ENCODE measurements at places on chromosomes 1 and 21.
A peak's percentile ranks its signal among the peaks of the same experiment; 100 is the strongest.

DNA sequence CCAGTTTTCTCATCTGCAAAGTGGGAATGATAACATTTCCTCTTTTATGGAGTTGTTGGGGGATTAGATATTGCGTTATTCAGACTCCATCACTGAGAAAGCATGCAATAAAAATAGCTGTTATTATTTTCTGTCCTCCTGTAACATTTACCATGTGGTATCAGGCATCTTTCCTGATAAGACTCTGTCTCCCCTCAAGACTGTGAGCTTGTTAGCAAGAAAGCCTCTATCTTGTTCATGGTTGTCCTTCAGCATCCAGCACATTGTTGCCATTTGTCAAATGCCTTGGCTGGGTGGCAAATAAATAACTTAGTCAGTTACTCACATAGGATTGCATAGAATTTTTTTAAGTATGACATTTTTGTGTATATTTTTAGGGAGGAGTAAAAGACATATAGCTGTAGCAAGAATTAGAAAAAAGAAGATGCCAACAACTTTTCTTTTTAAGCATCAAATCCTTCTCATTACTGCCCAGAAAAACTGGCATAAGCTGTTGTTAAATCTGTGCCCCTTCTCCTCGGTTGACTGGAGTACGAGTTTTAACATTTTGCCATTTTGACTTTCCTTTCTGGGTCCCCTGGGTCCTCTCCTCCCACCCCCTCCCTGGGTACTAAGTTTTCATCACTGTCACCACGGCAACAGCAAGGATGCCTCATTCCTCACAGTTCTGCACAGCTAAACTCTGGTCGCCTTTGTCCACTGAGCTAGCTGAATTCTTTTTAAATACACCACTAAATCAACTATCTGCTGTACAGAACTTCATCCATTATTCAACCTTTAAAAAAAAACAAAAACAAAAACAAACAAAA is 1.0 kb upstream of the JAM2 start:
- DNase-seq = no peak

GRCh38 chr1:182484531-182485257 is 34.7 kb downstream of the RGSL1 start:
- DNase-seq = no peak

DNA sequence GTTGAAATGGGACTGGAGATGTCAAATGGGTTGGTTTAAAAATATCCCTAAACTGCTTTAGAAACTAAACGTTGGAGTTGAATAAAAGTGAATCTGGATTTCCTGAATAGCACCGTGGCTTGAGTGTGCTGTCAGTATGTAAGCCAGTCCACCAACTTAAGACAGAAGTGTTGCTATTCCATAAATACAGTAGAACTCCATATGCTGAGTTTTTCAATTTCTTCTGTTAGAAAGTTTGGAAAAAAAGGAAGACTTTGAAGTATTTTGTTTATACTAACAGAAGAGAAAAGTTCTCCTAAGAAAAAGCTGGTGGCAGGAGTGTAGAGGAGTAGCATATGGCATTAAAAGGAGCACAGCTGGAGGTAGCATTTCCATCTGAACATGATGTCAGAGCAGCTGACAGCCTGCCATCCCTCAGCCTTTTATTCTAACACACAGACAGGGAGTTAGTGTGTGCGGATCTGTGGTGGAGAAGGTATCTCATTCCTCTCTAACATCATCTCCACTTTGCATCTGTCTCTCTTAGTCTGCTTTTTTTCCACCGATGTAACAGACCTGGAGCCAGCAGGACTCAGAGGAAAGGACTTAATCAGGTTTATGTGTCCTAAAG is at the start of gene ZBTB18:
TSS of gene ZBTB18 (plus strand) at position 449 of the 610 bp plus-strand sequence. CDS start at position 598, 149 bp downstream.
- no peak for DNase-seq

- no peak for DNase-seq
Measured at GRCh38 chr1:28139025-28139712, 37.3 kb downstream of the PTAFR start.

DNA sequence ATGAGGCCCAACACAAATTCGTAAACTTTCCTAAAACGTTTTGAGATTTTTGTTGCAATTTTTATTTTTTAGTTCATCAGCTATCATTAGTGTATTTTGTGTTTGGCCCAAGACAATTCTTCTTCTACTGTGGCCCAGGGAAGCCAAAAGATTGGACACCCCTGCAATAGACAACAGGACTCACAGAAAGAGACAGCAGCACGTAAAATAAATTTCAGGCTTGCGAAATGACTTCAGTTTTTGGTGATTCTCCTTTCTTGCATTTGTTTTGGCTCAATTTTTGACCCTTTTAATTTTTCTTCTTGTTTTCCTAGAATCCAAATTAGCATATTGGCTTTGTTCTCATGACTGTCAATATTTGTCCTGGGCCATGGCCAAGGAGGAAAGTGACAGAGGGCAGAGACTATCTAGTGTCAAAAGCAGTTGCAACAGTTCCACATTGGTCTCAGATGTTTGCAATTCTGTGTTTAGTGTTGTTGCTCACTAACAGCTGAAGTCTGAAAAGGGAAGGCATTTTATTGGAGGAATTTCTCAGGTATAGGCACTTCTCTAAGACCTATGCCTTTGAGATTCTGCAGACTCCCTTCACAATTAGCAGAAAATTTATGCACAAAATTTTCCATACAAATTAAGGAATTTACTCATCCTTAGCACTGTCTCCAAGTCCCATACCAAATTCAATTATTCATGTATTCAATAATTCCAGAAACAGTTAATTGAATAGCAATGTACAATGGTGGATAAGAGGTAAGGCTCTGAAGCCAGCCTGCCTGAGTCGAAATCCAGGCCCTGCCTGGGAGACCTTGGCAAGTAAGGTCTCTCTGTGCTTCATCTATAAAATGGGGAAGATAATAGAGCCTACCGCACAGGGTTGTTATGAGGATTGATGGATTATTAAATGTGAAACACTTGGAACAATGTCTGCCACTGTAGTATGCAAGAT is 160.9 kb upstream of the IVNS1ABP start:
- no peak for DNase-seq

GRCh38 chr1:66355756-66356155 is 178.2 kb upstream of the SGIP1 start:
- no peak for DNase-seq

- DNase-seq = peak; percentile 94
Measured at GRCh38 chr1:42657981-42658876, at the start of gene PPIH. TSS of gene PPIH (plus strand) at chr1:42658423. CDS start at chr1:42658447, 24 bp downstream.

DNA sequence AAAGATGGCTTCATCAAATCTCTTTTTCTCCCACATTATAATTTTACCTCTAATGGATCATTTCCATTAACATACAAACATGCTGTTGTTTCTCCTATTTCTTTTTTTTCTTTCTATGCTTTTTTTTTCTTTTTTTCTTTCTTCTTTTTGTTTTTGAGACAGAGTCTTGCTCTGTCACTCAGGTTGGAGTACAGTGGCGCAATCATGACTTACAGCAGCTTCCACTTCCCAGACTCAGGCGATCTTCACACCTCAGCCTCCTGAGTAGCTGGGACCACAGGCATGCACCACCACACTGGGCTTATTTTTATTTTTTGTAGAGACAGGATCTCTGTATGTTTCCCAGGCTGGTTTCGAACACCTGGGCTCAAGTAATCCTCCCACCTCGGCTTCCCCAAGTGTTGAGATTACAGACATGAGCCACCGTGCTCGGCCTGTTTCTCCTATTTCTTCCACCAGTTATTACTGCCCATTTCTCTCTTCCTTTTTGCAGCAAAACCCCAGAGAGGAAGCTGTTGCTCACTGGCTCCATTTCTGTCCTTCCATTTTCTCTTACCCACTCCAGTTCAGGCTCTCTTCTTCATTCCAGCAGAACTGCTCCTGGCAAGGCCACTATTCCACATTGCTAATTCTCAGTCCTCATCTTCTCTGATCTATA is 32.1 kb upstream of the OPRD1 start:
- DNase-seq = no peak

GRCh38 chr1:179366093-179366800 is 476 bp downstream of the AXDND1 start:
- DNase-seq = no peak

- DNase-seq = no peak
Measured at GRCh38 chr1:117641536-117641935, 35.7 kb downstream of the TENT5C start.

DNA sequence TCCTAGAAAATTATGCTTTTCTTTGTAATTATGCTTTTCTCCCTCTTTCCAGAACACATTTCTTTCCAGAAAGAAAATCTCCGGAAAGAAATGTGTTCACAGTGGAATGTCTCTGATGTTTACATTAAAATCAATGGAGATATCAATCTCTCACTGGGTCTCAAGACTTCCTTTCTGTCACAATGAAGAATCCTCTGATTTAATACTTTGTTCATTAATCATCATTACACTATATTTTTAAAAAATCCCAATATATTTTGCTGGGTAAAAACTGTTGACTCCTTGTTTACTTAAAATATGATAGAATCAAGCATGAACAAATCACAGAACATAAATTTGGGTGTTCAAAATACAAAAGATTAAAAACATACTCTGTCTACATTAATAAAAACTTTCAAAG is 26.3 kb upstream of the TGFBR3 start:
- DNase-seq = no peak

DNA sequence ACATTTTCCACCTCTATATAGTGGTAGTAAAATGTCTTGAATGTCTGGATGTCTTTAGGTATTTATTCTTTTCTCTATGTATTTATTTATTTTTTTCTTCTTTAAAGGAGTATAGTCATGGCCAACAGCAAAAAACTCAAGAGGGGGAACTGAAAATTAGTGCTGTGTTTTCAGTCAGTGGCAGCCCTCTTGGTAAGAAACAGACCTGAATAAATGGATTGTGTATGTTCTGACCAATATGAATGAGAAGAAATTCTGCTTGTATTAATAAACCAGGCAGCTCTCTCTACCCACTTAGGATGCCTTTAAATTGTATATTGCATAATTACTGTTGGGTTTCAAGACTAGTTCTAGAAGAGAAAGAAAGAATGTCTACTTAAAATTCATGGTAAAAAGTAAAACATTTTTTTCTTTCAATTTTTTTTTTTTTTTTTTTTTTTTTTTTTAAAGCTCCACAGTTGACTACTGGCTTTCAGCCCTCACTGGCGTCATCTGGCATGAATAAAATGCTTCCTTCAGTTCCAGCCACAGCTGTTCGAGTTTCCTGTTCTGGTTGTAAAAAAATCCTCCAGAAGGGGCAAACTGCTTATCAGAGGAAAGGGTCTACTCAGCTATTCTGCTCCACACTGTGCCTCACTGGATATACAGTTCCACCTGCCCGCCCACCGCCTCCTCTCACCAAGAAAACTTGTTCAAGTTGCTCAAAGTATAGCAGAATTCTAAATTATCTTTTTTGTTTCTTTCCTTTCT is 101.6 kb downstream of the ZMYM4 start:
- DNase-seq = no peak

GRCh38 chr1:168963601-168964000 is 142.9 kb upstream of the ATP1B1 start:
- DNase-seq = no peak

- no peak for DNase-seq
Measured at GRCh38 chr1:42162181-42162580, 2.4 kb downstream of the GUCA2A start.

GRCh38 chr1:11188381-11188780 is 774 bp upstream of the ANGPTL7 start:
- no peak for DNase-seq
